Stimulated activated CD4-positive, alpha-beta T cell treated with anti-CD3 and anti-CD28 coated beads, TNF-alpha, amount 100 ng/mL, for 1 hour (primary cell): ENCODE measurements at places on chromosomes 3 and 15.

DNA sequence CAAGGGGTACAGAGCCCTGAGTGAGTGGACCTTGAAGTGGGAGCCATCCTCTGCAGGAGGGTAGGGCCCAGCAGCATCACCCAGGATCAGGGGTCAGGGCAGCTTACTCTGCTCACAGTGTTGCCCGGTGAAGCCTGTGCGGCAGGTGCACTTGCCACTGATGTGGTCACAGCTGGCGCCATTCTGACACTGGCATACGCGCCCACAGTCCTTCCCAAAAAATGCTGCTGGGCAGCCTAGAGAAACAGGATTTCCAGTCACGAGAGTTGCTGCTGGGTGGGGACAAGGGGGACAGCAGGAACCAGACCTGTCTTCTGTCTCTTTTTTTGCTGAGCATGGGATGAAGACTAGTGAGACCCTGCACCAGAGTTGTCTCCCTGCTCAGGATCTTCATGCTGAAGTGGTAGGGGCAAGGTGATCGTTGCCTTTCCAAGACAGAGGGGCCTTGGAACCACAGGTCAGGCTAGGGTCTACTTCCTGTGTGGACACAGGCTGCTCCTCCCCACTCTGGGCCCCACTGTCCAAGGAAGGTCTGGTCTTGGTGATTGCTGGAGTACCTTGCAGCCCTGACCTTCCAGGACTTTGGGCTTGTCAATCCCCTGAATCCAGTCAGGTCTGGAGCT, 46.9 kb downstream of the RAB11A start:
- DNase-seq: no peak

DNA sequence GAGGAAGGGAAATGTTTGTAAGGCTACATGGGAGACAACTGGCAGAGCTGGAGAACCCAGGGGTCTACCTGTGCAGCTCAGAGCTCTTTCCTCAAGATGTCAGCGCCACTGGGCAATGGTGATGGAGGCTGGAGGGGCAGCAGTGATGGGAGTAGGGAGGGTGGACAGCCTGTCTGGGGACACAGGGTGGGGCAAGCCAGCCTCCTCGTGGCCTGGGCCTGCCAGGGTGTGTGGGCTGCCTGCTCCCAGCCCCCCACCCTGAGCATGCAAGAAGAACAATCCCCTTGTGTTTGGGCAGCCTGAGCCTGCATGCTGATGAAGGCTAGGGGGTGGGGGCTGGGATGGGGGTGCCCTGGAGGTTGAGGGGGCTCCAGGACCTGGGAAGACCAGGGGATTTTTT, 1.2 kb downstream of the PCBP4 start:
- DNase-seq: no peak

DNA sequence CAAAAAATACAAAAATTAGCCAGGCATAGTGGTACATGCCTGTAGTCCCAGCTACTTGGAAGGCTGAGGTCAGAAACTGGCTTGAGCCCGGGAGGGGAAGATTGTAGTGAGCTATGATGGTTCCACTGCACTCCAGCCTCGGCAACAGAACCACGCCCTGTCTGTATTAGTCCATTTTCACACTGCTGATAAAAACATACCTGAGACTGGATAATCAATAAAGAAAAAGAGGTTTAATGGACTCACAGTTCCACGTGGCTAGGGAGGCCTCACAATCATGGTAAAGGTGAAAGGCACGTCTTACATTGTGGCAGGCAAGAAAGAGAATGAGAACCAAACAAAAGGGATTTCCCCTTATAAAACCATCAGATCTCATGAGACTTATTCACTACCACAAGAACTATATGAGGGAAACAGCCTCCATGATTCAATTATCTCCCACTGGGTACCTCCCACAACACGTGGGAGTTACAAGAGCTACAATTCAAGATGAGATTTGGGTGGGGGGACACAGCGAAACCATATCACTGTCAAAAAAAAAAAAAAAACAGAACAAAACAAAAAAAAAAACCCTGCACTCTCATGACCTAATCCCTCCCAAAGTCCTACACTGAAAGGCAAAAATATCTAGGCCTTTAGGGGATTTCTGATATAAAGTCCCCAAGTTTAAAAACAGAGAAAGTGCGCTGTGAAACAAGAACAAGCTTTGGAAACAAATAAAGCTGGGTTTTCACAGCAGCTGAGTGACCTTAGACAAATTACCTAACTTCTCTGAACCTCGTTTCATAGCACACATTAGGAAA, 224.7 kb downstream of the IGSF11 start:
- no peak for DNase-seq

DNA sequence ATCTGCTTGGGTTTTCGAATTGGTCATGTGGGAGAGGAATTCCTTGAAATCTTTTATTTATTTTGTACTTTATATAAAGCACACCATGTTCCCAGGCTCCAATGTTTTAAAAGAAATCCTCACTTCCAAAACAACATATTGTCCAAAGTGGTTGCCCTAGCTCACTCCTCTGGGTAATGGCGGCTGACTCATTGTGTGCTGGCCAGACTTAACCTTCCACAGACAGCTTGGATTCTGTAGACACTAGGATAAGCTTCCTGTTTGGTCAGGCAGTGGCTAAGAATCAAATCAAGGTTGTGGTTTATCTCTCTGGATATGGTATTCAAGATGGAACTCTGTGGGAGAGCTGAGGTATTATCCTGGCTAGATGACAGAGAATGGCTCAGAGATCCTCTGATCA, 55.8 kb upstream of the FAM98B start:
- no peak for DNase-seq

- no peak for DNase-seq
Observed at GRCh38 chr3:14145670-14146380, 21.0 kb downstream of the TMEM43 start.

DNA sequence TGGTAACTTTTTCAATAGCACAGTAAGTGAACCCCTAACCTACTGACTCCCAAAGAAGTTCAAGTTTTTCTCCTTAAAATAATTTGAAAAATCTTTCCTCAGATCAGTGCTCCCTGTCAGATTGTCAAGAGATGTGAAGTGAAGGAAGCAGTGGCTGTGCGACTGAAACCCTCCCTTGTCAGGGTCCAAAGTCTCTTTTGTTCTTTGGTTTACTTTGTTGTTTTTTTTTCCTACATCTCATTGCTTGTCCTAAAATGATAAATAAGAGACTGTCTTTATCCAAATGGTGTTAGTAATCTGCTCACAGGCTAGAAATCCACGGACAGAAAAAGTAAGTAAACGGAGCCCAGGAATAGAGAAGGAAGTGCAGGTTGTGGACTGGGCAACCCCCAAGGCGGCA, 976 bp upstream of the DPPA4 start:
- DNase-seq: no peak

DNA sequence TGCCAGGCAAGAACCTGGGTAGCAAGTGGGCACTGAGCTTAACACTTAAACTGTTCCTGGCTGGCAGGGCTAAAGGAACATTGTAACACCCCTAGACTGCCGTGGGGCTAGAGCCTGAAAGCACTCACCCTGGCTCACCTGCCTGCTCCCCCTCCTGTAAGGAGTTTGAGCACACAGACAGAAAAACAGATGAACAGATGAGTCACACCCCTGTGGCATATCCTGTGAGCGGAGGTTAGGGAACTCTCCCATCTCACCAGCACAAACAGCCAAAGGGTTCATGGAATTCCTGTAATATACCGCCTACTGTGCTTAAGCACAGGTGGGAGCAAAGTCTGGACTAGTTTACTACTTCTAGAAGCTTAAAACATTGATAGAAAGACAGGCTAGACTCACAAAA, 300.1 kb downstream of the ROBO1 start:
- no peak for DNase-seq

GRCh38 chr3:99910752-99911290, 93.2 kb downstream of the CMSS1 start:
- no peak for DNase-seq

- no peak for DNase-seq
Observed at GRCh38 chr15:32774022-32774421, 56.2 kb downstream of the GREM1 start.

DNA sequence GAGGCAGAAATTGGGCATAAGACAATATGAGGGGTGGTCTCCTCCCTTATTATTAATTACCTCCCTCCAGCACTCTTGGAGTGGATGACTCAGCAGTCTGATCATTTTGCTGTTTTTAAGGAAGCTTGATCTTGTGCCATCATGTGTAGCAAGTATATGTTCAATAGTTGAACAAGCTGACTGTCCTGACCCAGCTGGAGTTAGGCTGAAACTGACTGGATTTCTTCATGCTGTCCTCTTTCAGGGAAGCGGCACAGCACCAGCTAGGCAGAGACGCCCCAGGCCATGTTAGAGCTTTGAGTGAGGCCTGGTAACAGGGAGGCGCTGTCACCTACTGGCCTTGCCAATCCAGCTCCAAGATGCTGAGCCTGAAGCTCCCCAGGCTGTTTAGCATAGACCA, 54.4 kb upstream of the KIF23 start:
- no peak for DNase-seq

- no peak for DNase-seq
Observed at GRCh38 chr3:81302045-81302444, 459.4 kb downstream of the GBE1 start.

DNA sequence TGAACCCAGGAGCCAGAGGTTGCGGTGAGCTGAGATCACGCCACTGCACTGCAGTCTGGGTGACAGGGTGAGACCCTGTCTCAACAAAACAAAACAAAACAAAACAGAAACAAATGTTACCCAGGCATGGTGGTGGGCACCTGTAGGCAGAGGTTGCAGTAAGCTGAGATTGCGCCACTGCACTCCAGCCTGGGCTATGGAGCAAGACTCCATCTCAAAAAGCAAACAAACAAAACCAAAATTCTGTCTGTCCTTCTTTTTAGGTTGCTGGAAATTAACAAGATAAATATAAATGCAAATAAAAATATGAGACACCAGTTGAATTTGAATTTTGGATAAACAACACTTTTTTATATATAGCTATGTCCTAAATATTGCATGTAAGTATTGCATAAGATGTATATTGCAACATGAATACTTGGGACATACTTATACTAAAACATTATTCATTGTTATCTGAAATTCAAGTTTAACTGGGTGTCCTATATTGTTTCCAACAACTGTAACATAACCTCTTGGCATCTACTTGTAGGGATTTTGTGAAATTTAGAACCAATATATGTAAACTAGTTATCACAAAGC, 4.7 kb upstream of the CEP97 start:
- no peak for DNase-seq

- DNase-seq: no peak
Observed at GRCh38 chr15:99613887-99614647, 48.3 kb downstream of the MEF2A start.

DNA sequence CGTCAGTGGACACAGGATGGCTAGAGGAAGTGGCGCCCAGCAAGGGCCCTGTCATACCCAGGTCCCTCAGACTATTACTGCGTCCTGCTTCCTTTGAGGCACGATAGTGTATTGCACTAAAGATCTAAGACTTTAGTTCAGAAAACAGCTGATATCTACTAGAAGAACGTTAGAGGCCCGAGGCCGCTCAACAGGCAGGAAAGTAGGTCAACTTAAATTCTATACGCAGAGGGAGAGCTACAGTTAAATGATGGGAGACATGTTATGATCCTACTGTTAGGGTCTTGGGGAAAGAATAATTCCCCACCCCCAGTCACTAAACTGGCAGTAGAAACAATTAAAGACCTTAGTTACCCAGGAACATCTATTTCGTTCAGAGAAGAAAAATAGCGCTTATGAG, 317.8 kb downstream of the CHST2 start:
- no peak for DNase-seq

DNA sequence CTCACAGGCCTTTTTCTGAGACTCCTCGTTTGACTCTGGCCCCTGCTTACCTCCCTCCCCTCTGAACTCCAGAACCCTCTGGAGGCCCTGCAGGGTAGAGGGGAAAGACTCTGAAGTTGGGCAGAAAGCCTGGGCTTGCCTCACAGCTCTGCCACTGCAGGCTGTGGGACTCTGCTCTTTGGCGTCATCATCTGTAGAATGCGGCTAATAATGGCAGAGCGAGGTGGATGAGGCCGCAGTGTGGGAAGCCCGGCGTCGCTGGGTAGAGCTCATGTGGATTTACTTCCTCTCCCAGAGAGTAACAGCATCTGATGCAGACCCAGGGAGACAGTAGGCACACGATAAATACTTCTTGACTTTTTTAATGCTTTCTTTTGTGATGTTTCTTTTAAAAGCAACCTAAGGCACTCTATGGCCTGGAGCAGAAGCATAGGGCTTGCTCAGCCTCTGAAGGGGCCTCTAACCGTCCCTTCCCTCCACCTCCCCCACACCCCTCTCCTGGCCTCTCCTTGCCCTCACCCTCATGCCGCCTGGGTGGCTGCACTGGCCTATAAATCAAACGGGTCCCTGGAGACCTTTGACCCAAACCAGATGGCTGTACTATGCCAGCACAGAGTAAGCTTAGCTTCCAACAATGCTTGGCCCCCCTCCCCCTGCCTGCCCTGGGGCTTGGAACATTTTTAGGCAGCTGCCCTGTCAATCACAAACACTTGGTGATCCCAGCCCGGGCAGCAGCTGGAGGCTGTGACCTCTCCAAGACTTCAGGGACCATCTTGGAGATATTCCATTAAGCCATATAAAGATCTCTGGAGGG, 32.9 kb downstream of the SPSB4 start:
- no peak for DNase-seq

DNA sequence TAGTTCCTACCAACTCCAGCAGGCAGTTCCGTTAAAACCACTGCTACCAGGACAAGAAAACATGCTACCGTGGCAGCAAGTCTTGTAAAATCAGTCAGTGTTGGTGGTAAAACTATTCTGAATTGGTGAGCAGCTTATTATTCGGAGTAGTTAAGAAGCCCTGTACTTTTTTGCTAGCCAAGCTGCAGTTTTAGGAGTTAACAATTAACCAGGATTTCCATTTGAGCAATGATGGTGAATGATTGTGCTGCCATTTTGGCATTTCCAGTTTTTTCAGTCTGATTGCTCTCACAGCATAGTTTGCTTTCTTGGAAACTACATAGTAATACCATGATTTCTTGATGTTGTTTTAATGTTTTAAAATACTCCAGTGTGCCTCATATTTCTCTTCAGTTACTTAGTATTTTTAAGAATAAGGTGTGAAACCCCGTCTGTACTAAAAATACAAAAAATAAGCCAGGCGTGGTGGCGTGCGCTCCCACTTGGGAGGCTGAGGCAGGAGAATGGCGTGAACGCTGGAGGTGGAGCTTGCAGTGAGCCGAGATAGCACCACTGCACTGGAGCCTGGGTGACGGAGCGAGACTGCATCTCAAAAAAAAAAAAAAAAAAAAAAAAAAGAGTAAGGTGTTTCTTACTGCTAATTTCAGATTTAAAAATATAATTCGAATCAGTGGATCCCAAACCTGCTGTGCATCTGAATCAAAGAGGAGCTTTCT, 43.8 kb upstream of the SCAANT1 start:
- no peak for DNase-seq

- no peak for DNase-seq
Observed at GRCh38 chr15:73841756-73842725, 31.3 kb upstream of the TBC1D21 start.

- DNase-seq: no peak
Observed at GRCh38 chr3:12947504-12948369, 106.4 kb upstream of the RPL32 start.

GRCh38 chr15:91376038-91376437, 276.0 kb downstream of the SV2B start:
- DNase-seq: no peak

GRCh38 chr15:53739187-53739586, 20.3 kb downstream of the WDR72 start:
- DNase-seq: no peak
